ENCODE measurements at places on chromosomes 6 and 20.

GRCh38 chr6:5840734-5841390 lies 165.9 kb downstream of the NRN1 start:
- no peak for DNase-seq

- no peak for DNase-seq
Observed at GRCh38 chr20:20085812-20086211, 33.5 kb downstream of the CFAP61 start.

DNA sequence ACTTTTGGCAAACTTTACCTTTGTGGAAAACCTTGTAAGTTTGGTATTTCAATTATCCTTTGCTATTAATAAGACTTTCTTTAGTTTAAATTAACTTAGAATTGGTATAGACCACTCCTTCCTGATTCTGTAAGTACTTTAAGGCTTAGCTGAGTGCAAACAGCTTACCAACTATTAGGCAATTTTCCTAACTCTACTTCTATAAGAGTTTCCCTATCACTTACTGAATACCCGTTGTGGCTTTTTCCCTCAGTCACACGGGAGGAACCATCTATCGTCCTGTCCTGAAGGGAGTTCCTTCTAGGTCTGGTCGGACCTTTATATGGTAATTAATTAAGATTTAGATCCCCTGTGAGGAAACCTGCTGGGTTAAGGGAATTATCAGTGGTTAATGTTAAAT lies 9.6 kb downstream of the SLC35A1 start:
- no peak for DNase-seq

GRCh38 chr6:166446146-166446545 lies 63.4 kb upstream of the MPC1 start:
- no peak for DNase-seq

GRCh38 chr6:52787917-52788316 lies 15.7 kb downstream of the GSTA1 start:
- DNase-seq: no peak

DNA sequence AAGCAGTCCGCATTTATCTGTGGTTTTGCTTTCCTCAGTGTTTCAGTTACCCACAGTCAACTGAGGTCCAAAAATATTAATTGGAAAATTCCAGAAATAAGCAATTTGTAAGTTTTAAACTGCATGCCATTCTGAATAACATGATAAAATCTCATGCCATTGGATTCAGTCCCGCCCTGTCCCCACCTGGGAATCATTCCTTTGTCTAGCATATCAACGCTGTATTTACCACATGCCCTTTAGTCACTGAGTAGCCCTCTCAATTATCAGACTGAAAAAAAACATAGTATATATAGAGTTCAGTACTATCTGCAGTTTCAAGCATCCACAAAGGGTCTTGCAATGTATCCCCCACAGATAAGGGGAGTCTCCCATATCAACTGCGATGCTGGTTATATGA lies 17.1 kb downstream of the RANBP9 start:
- no peak for DNase-seq

DNA sequence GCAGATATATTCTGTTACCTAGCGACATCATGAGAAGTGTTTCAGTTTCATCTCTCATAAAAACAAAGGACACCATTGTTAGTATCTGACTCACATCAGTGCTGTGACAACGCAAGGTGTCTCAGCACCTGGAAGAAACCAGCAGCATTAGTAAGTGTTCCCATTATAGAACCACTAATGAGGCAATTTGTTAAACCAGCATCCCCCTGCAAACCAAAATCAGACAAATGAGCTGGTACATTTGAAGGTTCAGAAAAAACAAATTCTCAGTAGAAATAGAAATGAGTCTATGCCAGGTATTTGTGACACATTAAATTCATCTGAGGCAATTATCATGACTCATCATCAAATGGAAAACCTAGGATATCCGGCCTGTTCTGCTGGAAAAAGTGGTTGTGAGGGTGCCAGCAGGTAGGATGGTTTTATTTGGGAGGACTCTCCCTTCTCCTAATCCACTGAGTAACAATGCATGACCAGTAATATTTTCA lies 151.7 kb downstream of the TMEM200A start:
- no peak for DNase-seq

- DNase-seq: no peak
Observed at GRCh38 chr6:103000688-103001087, 1607.2 kb downstream of the GRIK2 start.

DNA sequence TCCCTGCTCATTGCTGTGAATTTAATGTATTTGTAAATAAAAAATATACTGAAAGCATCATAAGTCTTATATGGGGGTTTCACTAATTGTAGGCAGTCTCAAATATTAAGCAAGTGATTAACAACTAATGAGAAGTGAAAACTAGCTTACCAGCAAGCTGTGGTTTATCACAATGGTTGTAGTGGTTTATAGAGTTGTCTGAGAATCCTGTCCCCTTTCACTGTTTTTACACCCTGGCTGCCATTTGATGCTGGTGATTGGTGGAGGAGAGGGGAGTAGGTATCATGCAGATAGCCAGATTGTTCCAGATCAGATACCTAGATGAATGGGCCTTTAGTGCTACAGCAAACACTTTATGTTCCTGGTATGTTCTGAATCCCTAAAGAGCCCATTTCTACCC lies 6.0 kb downstream of the MKKS start:
- no peak for DNase-seq

- no peak for DNase-seq
Observed at GRCh38 chr20:23114018-23114417, 27.9 kb upstream of the CD93 start.

GRCh38 chr20:52590100-52590499 lies 382.1 kb upstream of the TSHZ2 start:
- DNase-seq: no peak

GRCh38 chr6:43367245-43367984 lies 2.0 kb downstream of the ZNF318 start:
- no peak for DNase-seq

- no peak for DNase-seq
Observed at GRCh38 chr6:115001731-115002350, 659.0 kb upstream of the HS3ST5 start.

DNA sequence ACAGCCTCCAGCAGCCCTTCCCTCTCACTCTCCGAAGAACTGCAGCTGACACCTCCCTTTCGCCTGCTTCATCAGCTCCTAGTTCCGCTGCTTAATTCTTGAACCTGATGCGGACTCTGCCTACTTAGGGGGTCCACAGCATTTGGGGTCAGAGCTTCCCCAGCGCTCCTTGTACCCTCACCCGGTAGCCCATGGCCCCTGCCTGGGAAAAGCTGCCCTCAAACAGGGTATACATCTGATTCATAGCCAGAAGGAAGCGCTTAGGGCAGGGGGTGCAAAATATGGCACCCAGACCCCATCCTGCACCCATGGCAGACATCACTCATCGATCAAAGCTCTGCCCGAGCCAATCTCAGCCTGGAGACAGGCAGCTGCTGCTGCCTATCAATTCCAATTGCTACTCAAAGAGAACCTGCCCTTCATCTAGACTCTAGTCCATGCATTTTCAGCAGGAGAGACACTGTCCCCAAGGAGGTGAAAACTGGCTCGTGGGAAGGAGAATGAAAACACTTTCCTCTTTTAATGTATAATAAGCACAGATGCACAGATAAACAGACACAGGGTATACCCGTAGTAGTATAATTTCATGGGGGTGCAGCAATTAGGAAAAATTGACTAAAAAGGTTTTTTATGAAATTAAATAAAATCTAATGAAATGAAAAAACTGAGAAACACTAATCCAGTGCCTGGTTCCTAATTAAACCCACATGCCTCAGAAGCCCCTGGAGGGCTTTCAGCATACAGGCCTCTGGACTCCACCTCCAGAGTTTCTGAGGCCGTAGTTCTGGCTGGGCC lies 194.8 kb downstream of the PREX1 start:
- DNase-seq: no peak

- no peak for DNase-seq
Observed at GRCh38 chr6:33416386-33417127, 1.4 kb downstream of the CUTA start.

DNA sequence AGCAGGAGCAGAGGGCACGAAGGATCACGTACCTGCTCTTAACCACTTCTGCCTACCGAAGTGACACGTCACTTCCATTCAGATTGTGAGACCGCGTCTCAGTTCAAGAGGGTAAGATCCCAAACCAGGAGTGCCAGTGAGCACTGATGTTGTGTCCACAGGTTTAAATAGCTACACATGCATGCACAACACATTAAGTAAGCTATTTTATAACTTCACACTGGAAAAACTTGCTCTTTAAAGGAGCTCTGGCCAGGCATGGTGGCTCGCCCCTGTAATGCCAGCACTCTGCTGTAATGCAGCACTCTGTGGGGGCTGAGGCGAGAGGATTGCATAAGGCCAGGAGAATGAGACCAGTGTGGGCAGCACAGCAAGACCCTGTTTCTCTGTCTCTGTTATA lies 21.1 kb downstream of the ABHD12 start:
- DNase-seq: no peak

DNA sequence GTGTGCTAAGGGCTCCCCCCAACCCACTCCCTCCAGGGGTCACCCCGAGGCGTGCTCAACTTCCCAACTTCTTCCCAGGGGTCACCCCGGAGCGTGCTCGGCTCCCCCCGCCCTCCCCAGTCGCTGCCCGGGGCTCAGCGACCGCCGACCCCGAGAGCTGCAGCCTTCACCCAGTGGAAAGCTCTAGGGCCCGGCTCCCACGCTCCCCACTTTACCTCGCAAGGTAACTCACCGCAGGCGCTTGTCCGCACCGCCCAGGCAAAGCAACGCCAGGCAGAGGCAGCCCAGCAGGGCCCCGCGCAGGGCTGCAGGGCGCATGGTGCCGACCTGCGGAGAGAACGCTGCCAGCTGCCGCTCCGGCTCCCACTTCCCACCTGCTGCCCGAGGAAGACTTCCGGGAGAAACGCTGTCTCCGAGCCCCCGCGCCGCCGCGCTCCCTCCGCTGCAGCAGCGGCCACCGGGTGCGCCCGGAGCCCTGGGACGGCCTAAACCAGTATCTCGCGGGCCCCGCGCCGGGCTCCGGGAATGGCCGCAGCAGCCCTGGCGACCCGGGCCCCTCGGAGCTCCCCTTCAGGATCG lies 396 bp downstream of the RNASET2 start:
- DNase-seq: no peak

- no peak for DNase-seq
Observed at GRCh38 chr6:159902620-159903019, 11.8 kb downstream of the MAS1 start.

DNA sequence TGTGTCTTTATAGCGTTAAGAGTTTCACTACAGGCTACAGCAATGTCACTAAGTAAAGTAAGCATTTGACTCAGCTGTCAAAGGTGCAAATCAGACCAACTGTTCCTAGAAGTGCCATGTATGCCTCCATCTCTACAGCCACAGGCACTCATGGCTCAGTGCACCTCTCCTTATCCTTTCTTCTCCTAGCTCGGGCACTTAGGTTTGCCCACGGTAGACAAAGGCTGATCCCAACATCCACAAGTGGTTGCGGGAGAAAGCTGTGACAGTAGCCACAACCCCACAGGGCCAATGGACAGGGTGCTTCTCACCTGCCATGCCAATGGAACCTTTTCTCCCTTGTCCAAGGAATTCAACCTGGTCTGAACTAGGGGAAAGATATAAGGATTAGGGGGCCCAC lies 228.5 kb upstream of the EXOC2 start:
- DNase-seq: no peak

- DNase-seq: no peak
Observed at GRCh38 chr6:52641388-52641787, 29.5 kb upstream of the TMEM14A start.

- DNase-seq: no peak
Observed at GRCh38 chr6:21348504-21349195, 244.9 kb upstream of the SOX4 start.

DNA sequence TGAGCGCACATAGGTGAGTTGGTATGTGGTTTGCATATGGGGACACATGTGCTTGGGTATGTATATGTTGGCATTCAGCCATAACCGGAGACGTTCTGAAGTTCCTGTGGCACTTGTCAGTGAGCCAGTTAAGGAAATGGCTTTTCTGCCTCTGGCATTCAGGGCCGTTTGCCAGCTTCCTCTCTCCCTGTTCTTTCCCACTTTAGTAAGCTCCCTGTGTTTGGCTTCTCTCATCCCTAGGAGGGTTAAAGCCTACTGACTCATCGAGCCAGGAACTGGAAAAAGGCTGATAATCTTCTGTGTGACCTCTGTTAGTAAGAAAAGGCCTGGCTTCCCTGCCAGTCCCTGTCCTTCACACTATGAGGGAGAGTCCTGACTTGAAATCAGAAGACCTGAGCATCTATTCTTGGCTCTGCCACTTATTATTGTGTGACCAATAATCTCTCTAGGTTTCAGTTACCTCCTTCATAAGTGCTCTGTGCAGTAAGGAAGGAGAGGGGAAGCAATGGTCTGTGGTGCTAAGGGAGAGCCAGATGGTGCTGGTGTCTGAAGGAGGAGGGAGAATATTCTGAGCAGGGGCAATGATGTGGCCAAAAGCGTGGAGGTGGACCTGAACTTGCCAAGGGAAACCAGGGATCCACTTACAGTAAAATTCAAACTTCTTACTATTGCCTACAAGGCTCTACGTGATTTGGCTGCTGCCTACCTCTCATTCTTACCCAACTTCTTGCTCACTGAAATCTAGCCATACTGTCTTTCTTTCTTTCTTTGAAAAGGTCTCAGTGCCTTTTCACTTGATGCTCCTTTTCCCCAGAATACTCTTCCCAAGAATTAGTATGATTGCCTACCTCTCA lies 31.4 kb downstream of the ACSS2 start:
- DNase-seq: no peak

DNA sequence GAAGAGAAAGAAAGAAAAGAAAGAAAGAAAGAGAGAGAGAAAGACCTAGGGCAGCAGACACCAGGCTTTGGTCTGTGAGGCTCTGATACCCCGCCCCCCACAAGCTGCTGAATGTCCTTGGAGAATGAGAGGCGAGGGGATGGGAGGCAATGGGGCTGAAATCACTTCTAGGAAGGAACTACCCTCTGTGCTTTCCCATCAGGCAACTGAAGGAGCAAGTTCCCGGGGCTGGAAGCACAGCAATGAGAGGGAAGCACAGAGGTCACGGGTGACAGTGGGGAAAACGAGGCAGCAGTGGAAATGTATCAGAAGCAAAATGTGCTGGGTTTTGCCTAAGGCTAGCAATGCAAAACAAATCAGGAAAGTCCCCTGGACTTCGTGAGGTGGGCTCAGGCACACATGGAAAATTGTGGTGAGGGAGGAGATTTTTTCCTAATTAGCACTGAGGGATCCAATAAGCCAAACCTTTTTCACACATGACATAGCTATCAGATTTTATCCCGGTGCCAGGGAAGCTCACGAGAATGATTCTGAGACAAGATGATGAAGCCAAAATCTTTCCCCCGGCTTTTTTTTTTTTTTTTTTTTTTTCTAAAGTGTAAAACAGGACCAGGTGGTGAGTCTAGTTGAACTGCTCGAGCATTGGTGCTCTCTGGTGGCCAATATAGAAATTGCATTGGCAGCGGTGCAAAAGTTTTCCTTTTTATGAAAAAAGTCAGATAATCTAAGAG lies 16.8 kb upstream of the ARFGEF2 start:
- DNase-seq: no peak

GRCh38 chr6:73521351-73521985 lies 636 bp upstream of the EEF1A1 start:
- peak; percentile 76 for DNase-seq

GRCh38 chr6:118648866-118649554 lies 2.4 kb downstream of the CEP85L start:
- no peak for DNase-seq
